ENCODE measurements at places on chromosomes 2 and 18. TPM values are rescaled to one million over a fixed set of nuclear protein-coding genes. Genes with fewer than 3 reads are reported as not detected.
A peak's percentile ranks its signal among the peaks of the same experiment; 100 is the strongest.

DNA sequence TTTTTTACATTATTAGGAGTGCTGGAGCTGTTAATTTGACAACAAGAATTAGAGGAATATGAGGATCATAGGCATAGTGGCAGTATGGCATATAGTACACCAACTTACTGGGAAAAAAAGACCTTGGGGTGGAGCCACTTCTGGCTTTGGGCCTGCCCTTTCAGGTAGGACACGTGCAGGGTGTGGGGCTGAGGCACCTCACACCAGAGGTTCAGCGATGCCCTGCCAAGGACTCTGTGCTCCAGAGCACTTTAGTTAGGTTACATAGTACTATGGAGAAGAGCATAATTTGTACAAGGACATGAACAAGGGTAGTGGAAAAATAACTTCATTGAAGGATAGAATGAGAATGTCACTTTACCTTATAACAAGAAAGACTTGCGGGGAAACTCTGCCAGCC, 77.1 kb upstream of the CD302 start:
- DNase-seq: peak; percentile 4
- no peak overlapping the region for H3K4me3 ChIP-seq
- H3K4me1 ChIP-seq: no peaks in the 10 kb centered on the region
- no peaks in the 10 kb centered on the region for H3K36me3 ChIP-seq
- no peak overlapping the region for H3K27ac ChIP-seq

GRCh38 chr18:24370120-24370519, 27.5 kb downstream of the OSBPL1A start:
- no peak overlapping the region for H3K27ac ChIP-seq
- no peaks in the 10 kb centered on the region for H3K4me1 ChIP-seq
- H3K4me3 ChIP-seq: no peak overlapping the region

- peaks cover 75% of the 10 kb centered on the region for H3K36me3 ChIP-seq
- DNase-seq: peak; percentile 46
- peak overlapping the region; percentile 48 for H3K4me3 ChIP-seq
- H3K27ac ChIP-seq: peak overlapping the region; percentile 0
- H3K4me1 ChIP-seq: no peaks in the 10 kb centered on the region
These were observed 4.9 kb downstream of the IRS1 start for GRCh38 chr2:226794751-226795171.

DNA sequence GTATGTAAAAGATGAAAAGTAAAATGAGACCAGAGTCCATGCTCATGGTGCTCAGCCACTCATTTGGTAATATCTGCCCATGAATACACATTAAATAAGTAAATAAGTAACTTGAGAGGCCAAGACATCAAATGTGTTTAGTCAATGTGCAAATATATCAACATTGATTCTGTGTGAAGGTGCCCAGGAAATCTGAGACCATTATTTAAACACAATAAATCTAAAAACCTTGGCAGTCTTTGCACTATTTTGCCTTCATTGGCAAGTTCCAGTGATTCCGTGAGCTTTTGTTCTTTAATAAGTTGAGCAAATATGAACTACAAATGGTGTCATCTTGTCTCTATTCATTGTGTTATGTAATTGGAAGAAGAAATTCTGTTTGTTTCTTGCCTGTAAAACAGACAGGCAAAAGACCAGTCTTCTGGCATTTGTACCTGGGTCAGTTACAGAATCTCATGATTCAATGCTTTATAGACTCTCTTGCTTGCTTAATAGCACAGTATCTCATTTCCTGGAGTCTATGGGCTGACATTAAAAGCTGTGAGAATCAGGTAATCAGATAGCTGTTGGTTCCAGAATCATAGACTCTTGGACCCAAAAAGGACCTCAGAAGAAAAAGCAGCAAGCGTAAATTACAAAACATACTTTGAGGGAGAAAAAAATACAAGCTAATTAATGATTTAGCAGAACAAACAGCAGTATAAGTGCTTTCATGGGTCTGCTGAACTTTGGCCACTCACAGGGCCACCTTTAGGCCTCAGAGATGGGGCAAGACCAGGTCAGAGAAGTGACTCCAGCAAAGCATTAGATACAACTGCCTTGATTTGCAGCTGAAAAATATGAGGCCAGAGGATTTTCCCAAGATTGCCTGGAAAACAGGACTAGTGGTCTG, 20.0 kb upstream of the SERPINB3 start:
- H3K4me1 ChIP-seq: no peaks in the 10 kb centered on the region
- DNase-seq: no peak
- no peak overlapping the region for H3K4me3 ChIP-seq
- no peaks in the 10 kb centered on the region for H3K36me3 ChIP-seq
- H3K27ac ChIP-seq: no peak overlapping the region

- no peak overlapping the region for H3K4me3 ChIP-seq
- H3K4me1 ChIP-seq: peaks cover 13% of the 10 kb centered on the region
- no peaks in the 10 kb centered on the region for H3K27me3 ChIP-seq
- H3K36me3 ChIP-seq: no peaks in the 10 kb centered on the region
- no peak for DNase-seq
These were observed 277.8 kb downstream of the SETBP1 start for GRCh38 chr18:44958455-44958854.

- H3K27me3 ChIP-seq: peaks cover 8% of the 10 kb centered on the region
- DNase-seq: no peak
- H3K4me3 ChIP-seq: no peak overlapping the region
- no peaks in the 10 kb centered on the region for H3K36me3 ChIP-seq
These were observed 160.7 kb downstream of the TFCP2L1 start for GRCh38 chr2:121124330-121124729.

GRCh38 chr2:233674314-233674713, 2.6 kb downstream of the UGT1A9 start:
- H3K4me1 ChIP-seq: peaks cover 5% of the 10 kb centered on the region
- no peak for DNase-seq
- no peak overlapping the region for H3K27ac ChIP-seq
- H3K4me3 ChIP-seq: no peak overlapping the region
- no peaks in the 10 kb centered on the region for H3K36me3 ChIP-seq

The CCBE1 gene
- not detected for total RNA-seq

- no peak for DNase-seq
- H3K36me3 ChIP-seq: no peaks in the 10 kb centered on the region
- no peak overlapping the region for H3K27ac ChIP-seq
- H3K27me3 ChIP-seq: no peaks in the 10 kb centered on the region
These were observed 243.5 kb downstream of the ASXL3 start for GRCh38 chr18:33821503-33821902.

The NPAS2 gene
- total RNA-seq: 0.03 TPM

DNA sequence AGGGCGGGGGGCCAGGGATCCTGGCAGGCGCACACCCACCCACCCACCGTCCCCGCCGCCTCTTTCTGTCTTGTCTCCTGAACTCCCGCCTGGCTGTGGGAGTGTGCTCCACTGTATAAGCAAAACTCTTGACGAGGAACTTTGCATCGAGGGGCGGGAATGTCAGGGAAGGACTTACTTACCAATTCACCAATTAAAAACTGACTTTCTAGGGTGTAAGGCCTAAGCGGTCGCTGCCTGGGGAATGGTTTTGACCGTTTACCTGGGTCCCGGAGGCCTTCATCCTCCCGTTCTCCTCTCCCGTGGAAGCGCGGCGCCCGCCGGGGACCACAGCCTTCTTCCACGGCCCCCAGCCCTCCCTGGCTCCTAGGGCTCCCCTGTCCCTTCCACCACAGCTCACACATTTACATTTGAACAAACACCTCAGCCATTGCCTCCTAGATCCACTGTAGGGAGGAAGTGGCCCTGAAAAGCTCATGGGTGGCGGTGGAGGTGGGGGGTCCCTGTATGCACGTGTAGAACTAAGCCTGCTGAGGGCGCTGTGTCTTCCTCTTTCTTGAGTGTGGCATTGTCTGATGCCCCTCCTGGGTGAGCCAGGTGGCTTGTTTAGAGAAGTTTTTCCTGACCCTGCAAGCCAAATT, 8.9 kb downstream of the ASIC4 start:
- H3K27ac ChIP-seq: no peak overlapping the region
- H3K36me3 ChIP-seq: no peaks in the 10 kb centered on the region
- no peak overlapping the region for H3K4me3 ChIP-seq
- peaks cover 20% of the 10 kb centered on the region for H3K4me1 ChIP-seq

- no peak overlapping the region for H3K4me3 ChIP-seq
- no peaks in the 10 kb centered on the region for H3K36me3 ChIP-seq
- peaks cover 18% of the 10 kb centered on the region for H3K4me1 ChIP-seq
- no peak overlapping the region for H3K27ac ChIP-seq
- DNase-seq: no peak
These were observed 52.4 kb downstream of the OSBPL6 start for GRCh38 chr2:178246696-178247095.

DNA sequence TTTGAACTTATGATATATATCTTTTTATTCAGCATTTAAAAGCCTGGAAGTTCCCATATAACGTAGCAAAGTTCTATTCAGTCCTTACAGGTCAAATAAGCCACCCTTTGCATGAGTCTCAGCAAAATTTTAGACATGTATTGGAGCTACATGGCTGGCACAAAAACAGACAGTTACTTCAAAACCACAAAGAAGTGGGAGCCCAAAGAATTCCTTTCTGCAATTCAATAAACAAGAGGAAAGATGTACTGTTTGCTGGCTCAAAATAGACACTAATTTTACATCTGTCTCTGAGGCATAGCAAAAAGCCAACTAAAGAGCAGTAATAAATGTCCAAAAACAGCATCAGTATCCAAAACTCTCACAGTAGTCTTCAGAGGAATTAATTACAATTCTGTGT, 87.0 kb downstream of the ZEB2 start:
- no peak overlapping the region for H3K27ac ChIP-seq
- no peak overlapping the region for H3K4me3 ChIP-seq
- H3K36me3 ChIP-seq: peaks cover 25% of the 10 kb centered on the region
- H3K27me3 ChIP-seq: no peaks in the 10 kb centered on the region
- peaks cover 32% of the 10 kb centered on the region for H3K4me1 ChIP-seq

The MEIS1 gene
- 14.7 TPM for total RNA-seq

DNA sequence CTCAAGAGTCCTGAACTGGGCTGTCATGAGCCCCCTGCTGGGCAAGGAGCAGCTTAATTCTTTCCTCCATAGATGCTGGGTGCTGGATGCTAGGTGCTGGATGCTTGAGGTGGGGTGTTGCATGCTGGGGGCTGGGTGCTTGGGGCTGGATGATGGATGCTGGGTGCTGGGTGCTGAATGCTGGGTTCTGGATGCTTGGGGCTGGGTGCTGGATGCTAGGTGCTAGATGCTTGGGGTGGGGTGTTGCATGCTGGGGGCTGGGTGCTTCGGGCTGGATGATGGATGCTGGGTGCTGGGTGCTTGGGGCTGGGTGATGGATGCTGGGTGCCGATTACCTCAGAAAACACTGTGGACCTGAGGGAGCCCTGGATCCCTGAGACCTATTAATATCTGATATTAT, 837.7 kb downstream of the GALR1 start:
- H3K4me3 ChIP-seq: no peak overlapping the region
- no peak for DNase-seq
- H3K4me1 ChIP-seq: no peaks in the 10 kb centered on the region
- no peaks in the 10 kb centered on the region for H3K36me3 ChIP-seq
- H3K27ac ChIP-seq: no peak overlapping the region

- H3K4me3 ChIP-seq: no peak overlapping the region
- no peak overlapping the region for H3K27ac ChIP-seq
- H3K27me3 ChIP-seq: no peaks in the 10 kb centered on the region
These were observed 89.9 kb downstream of the MIB1 start for GRCh38 chr18:21830532-21830931.

DNA sequence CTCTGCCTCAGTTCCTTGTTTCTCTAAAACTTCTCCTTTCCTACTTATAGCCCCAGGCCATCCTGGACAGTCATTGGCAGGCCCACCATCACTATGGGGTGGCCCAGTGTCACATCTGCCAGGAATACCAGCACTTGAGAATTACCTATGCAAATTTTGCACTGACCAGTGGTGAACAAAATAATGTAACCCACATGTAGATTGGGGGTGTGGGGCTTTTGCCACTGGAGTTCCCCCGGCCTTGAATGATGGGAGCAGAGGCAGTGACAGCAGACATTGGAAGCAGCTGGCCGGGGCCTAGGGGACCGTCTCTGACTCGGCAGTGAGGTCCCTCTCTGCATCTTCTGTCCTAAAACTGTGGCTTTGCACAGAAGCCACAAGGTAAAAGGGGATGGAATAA, 24.9 kb upstream of the DNMT3A start:
- no peak for DNase-seq
- H3K27me3 ChIP-seq: no peaks in the 10 kb centered on the region
- H3K27ac ChIP-seq: no peak overlapping the region
- no peaks in the 10 kb centered on the region for H3K36me3 ChIP-seq
- peaks cover 18% of the 10 kb centered on the region for H3K4me1 ChIP-seq
- no peak overlapping the region for H3K4me3 ChIP-seq

DNA sequence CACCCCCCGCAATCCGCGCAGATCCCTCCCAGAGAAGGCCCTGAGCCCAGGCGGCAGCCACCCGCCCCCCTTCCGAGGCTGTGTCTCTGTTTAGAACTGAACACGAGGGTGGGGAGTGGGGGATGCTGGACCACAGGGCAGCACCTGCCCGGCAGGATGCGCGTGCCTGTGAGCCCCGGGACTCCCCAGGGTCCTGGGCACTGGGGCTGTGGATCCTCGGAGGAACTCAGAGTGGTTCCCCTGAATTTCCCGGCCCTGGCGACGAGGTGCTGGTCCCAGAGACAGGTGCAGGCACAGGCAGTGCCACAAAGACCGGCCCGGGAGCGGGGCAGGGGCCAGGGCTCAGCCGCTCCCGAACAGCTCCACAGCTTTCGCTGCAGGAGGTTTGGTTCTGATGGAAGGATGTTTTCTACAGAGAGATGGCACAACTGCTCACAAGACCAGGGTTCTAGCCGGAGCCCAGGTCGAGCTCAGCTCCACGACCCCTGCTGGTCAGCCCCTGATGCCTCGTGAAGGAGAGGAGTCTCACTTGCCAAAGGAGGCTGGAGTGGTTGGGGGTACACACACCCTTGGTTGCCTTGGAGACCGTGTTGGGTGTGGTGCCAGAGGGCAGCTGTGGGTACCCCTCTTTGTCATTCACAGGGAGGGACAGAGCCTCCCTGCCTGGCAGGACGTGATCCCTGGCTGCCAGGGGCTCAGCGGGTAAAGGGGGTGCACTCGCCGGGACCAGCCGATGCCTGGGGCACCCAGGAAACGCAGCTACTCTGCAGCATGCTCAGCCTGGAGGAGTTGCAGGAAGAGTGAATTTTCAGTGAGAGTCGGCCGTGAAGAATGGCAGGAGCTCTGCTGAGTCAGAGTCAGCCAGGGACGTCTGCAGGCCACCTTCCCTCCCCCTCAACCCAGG, 4.4 kb upstream of the NEU4 start:
- 0 out of 2 replicates have a peak, but pooled peaks cover 8% of the 10 kb centered on the region for H3K27me3 ChIP-seq
- no peak overlapping the region for H3K4me3 ChIP-seq
- no peak overlapping the region for H3K27ac ChIP-seq
- DNase-seq: peak; percentile 24
- H3K4me1 ChIP-seq: peaks cover 5% of the 10 kb centered on the region
- H3K36me3 ChIP-seq: no peaks in the 10 kb centered on the region

- DNase-seq: no peak
- H3K4me3 ChIP-seq: no peak overlapping the region
- H3K27ac ChIP-seq: no peak overlapping the region
- no peaks in the 10 kb centered on the region for H3K36me3 ChIP-seq
- peaks cover 27% of the 10 kb centered on the region for H3K4me1 ChIP-seq
- no peaks in the 10 kb centered on the region for H3K27me3 ChIP-seq
These were observed 13.0 kb downstream of the IMPA2 start for GRCh38 chr18:11994336-11994702.

The ABCG8 gene
- 0.04 TPM for total RNA-seq

The ASB18 gene
- total RNA-seq: 0.04 TPM

- H3K27ac ChIP-seq: no peak overlapping the region
- no peaks in the 10 kb centered on the region for H3K27me3 ChIP-seq
- no peak for DNase-seq
- no peak overlapping the region for H3K4me3 ChIP-seq
- H3K36me3 ChIP-seq: no peaks in the 10 kb centered on the region
These were observed 934.8 kb upstream of the DDX18 start for GRCh38 chr2:116879650-116880160.
